Inflammatory macrophage treated with lipopolysaccharide for 1 hour (primary cell): ENCODE measurements at places on chromosomes 7 and 10.

DNA sequence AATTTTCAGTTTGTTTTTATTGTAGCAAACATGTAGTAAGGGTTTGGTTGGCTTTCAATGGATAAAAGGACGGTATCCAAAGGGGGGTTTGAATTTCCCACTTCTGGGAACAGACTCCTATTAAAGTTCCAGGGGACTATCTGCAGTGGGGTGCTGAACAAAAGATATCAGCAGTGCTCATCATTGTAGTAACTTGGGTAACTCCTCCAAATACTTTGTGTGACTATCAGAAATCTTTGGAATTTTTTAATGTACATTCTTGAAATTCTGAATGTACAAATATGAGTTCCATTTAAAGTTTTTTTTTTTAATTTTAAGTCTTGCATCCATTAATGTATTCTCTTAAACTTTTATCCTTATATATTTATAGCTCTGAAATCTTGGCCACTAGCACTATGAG is 42.1 kb downstream of the CYP51A1 start:
- DNase-seq = no peak

GRCh38 chr7:80411621-80412020 is 100.2 kb downstream of the GNAT3 start:
- no peak for DNase-seq

- no peak for DNase-seq
Measured at GRCh38 chr7:13748998-13749397, 240.5 kb downstream of the ETV1 start.

- DNase-seq = no peak
Measured at GRCh38 chr7:133690740-133691139, 436.4 kb upstream of the LRGUK start.

DNA sequence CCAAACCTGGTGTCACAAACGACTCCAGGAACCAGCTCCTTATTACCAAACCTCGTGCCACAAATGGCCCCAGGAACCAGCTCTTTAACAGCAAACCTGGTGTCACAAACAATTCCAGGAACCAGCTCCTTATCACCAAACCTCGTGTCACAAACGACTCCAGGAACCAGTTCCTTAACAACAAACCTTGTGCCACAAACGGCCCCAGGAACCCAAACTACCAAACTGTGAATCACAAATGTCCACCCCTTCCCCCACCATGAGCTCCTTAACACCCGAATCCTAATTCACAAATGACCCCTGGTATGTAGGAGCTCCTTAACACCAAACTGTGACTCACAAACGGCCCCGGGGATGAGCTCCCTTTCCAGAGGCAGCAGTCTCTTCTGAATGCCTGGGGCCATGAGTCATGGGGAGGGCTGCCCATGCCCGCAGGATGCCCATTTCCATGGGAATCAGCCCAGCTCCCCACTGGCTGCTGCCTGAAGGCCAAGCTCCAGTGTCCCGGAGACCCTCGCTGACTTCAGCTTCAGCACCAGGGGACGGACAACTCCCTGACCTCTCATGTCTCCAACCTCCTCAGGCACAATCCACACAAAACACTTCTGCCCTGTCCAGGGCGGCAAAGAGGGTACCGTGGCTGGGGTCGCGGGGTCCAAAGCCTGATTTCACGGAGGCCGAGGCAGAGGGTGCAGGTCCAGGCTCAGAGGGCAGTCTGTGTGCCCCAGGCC is 213.1 kb downstream of the ELFN1 start:
- DNase-seq = no peak

- no peak for DNase-seq
Measured at GRCh38 chr10:89425000-89425399, 10.6 kb downstream of the IFIT5 start.

DNA sequence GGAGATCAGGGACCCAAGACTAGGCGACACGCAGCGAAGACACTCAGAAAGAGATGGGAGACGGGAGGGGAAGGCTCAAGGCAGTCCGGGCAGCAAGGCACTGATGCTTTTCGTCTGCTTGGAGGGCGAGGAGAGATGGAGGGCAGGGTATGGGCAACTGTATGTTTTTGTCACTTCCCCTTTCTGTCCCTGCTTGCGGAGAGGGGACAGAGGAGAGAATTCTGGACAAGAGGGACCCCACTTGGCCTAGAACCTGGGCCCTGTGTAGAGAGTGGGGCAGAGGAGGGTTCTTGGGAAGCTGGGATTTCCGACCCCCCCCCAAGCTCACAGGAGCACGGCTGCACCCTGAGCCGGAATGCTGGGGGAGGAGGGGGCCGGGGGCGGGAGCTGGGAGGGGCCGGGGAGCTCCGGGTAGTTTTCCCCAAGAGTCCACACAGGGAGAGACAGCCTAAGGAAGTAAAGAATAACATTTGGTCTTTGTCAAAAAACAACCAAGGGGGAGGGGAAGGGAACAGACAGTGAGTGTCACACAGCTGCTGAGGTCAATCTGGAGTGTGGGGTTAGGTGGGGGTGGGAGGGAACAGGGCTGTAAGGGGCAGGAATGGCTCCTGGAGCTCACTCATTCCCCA is 1.8 kb downstream of the LRCH4 start:
- DNase-seq = peak; percentile 89

DNA sequence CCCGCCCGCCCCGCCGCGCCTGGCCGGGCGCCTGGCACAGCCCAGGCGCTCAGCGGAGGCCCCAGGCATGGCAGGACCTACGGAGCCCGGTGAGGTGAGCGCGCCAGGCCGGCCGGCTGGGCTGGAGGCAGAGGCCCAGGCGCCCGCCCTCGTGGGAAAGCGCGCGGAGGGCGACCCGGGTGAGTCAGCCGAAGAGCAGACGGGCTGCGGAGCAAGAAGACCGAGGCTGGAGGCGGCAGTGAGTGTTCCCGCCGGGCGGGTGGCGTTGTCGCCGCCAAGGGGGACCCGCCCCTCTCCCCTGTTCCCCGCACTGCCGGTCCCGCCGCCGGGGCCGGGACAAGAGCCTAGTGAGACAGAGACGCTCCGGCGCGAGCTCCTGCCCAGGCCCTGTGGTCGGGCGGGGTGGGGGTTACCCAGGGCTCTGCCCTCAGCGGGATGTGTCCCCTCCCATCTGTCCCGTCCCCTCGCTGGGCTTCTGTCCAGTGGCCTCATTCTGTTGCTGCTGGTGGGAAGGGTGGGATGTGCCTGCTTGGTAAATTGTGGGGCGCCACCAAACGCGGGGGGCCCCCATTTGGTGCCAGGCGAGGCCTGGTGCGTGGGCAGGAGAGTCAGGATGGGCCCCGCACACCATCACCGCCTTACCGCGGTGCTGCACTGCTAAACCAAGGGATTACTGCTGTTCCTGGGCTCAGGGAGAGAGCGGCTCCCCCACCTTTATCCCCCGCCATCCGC is 17.0 kb upstream of the NODAL start:
- peak; percentile 62 for DNase-seq

GRCh38 chr7:112886208-112886607 is 96.0 kb upstream of the TMEM168 start:
- no peak for DNase-seq

DNA sequence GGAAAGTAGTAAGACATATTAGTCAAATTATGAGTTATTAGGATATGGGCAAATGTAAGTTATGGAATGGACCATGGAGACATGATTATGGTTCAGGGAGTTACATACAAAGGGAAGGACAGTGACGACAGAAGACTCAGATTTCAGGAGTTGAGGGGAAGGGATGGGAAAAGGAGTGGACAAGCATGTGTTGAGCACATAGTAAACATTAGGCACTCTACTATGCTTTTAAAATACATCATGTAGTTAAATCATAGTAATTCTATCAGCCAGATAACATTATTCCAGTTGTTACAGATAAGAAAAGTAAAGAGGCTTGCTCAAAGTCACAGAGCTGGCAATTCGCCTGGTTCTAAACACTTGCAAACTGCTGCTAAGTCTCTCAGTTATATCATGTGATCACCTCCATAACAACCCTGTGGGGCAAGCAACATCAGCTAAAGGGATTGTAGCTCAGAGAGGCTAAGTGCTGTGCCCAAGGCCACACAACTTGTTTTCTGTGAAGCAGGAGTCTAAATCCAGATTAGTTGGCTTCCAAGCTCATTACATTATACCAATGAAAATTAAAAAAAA is 115.2 kb upstream of the MDFIC start:
- DNase-seq = no peak

DNA sequence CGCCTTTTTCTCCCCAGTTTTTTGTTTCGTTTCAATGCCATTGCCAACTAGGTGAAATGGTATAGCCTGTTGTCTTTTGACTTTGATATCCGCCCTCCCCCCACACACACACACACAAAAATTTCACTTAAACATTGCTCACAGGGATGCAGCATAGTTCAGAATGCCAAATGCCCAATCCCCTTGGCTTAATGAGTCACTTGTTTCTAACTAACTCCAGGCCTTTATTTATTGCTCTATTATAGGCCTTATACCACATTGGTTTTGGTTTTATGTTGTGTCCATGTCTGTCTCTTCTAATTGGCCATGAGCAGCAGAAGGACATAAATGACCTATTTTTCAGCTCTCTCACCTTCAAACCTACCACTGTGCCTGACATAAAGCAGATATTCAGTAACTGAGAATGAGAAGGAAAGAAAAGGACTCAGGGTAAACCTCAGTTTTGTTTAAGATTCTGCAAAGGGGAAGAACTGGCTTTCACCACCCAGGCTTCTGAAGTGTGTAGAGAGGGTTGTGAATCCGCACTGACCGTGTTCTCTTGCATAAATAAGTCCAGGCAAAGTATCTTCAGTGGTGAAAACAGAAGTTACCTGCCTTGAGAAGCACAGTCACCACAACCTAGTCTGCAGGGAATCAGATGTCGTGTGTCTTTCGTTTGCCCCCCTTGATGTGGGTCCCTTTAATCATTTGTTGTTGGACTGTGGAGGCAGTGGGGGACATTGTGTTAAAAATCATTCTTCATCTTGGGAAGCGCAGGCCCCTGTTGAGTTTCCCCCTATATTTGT is 139.8 kb downstream of the CELF2 start:
- no peak for DNase-seq

GRCh38 chr7:106421181-106421762 is 136.5 kb upstream of the NAMPT start:
- DNase-seq = peak; percentile 82

DNA sequence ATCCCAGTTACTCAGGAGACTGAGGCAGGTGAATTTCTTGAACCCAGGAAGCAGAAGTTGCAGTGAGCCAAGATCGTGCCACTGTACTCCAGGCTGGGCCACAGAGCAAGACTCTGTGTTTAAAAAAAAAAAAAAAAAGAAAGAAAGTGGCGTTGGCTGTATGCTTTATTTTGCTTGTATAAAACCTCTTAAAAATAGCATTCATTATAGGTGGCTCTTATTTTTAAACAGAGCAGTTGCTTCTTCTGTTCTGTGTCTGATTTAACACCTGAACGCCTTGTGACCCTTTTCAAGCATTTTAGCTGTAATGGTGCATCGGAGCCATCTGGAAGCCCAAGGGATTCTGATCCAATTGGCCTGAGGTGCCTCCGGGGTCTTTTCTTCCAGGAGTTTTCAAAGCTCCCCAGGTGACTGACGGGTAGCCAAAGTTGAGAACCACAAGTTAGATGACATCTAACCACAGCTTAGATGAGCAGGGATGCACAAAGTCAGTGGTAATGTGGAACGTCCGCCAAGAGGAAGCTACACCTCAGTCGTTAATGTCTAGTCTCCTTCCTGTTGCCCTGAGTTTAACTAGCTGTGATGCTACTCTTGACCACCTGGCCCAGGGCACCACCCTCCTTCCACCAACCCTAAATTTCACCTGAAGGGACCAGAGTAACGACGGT is 274.6 kb upstream of the KLF6 start:
- DNase-seq = no peak

DNA sequence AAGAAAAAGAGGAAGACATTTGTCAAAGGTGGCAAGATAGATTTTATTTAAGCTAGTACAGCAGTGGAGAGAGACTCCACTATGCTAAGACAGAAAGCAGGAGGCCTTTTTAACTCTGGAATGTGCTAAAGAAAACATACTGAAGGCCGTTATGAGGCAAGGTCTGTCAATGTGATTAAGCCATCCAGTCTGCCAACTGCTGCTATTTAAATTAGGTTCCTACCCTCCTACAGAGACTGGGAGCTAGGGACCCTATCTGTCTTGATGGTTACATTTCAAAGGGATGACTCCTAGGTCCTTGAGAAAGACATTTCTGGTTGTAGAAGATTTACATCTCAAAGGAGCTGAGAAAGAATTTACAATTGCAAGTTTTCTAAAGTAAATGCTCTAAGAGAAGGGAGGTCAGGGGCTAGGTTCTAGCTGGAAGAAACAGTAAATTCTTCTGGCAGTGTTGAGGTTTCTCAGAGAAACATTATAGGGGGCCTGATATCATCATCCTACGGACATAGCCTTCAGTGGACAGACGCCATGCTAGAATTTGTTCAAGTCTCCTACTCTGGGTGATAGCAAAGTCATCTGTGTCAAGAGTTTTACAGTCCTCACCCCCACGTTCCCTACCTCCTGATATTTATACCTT is 211.6 kb downstream of the PHF14 start:
- DNase-seq = no peak

GRCh38 chr7:87105401-87105800 is 45.9 kb upstream of the ELAPOR2 start:
- no peak for DNase-seq

- no peak for DNase-seq
Measured at GRCh38 chr7:14875941-14876587, 26.5 kb downstream of the DGKB start.

DNA sequence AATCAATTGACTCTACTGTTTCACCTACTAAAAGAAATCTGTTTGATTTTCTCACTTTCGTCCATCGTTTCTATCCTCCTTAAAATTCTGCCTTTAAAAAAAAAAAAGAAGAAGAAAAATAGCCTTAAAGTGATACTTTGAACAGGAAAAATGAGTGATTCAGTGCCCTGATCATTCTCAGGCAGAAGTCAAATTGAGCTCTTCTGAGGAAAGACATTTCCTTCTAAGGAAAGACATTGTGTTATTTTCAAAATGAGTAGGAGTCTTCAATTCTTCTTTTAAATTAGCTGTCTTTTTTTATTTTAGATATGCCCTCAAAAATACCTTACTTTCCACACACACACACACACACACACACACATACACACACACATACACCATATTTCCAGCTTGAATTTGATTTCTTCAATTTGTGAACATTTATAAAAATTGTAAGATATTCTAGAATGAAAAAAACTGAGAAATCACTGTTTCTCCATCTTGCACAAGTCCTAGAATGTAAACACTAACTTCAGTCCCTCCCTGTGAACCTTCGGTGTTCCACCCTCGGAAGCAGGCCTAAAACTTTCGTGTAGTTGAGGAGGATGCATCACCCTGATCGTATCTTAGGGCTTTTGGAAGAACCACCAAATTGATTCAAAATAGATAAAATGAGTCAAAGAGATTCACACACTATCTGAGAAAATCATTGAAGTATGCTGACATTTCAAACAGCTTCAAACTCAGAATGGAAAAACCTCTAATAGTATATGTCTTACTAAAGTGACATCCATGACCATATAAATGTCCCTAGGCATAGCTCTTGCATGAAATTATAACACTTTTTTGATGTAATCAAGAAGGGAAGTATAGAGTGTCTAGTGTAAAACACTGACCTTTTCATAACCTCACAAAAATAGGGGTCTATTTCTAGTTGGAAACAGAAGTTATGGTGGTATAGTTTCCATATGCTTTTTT is 270.8 kb downstream of the GATA3 start:
- DNase-seq = no peak

DNA sequence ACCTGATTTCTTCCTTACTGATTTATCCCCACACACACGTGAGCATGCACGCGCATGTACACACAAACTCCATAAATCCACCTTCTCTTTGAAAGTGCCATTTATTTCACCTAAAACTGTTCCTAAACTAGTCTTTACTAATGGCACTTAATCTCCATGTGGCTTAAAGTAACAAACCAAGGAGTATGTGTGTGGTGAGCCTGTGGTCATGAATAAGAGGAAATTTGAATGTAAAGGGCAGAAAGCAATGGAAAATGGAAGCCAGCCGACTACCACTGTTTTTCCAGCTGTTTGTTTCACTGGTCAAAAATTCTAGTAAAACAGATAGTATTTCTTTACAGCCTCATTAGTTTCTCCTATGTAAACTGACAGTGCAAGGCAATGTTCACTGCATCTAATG is 23.8 kb downstream of the SEMA3C start:
- DNase-seq = no peak
